Bronchial epithelial cell (primary cell): ENCODE measurements at places on chromosomes 2 and 18.

DNA sequence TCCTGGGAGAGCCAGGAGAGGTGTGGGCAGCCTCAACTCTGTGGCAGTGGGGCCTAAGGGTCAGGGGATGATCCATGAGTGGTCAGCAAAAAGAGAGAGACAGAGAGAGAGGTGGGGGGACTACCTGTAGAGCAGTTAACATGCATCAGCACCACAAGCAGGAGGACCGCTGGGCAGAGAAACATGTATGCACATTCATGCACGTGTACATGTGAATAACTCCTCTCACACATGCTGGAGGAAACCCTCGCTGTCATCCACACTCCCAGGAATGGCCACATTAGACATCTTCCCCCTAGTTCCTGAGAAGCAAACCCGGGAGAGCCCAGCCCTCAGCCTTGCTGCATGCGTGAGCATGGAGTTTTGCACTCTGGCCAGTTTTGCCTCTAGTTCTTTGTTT lies 166.1 kb downstream of the SMAD7 start:
- no peak for DNase-seq

- DNase-seq, result peak; percentile 89
Observed at GRCh38 chr18:61569176-61569892, 236.1 kb downstream of the CDH20 start.

- DNase-seq, result peak; percentile 53
Observed at GRCh38 chr18:39835303-39836030, 2119.6 kb upstream of the PIK3C3 start.

GRCh38 chr2:204576362-204576979 lies 31.2 kb downstream of the PARD3B start:
- no peak for DNase-seq

GRCh38 chr2:223801736-223802135 lies 35.6 kb downstream of the AP1S3 start:
- DNase-seq, result no peak

DNA sequence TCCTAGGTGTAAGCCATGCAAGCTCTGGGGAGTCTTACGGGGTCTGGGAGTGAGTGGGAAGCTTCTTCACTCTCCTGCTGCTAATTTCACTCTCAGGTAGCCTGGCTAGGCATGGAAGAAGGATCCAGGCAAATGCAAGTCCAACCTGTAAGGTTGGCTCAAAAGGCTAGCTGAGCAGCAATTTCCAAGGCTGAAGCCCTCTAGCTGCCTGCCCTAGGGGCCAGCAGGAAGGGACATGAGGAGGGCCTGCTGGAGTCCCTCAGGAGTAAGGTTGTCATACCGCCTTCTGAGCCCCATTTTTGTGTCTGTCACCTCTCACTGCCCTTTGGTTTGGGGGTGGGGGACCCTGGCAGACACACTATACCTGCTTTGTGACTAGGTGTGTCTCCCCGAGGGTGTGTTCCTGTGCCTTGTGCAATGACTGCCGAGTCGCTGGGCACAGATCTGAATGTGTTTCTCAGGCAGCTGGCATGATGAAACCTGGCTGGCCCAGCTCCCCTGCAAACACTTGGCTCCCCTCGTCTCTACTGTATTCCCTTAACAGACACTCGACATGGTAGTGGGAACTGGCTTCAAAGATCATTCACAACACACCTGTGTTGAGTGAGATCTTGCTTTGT lies 123.9 kb upstream of the FAM136A start:
- DNase-seq, result peak; percentile 52

DNA sequence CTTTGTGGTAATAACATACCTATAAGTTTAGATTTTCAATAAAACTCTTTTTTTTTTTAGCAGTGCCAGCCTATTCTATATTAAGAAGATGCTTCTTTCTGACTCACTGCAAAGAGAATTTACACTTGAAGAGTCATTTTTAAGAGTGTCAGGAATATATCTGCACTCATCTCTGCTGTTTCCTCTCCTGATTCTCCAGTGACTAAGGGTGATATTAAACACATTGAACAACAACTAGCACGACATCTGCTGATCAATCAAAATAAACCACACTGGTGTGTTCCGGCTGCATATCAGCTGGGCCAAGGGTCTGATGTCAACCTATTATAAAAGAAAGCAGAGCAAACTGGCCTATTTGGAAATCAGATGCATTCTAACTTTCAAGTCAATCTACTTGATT lies 15.0 kb downstream of the RAB27B start:
- DNase-seq, result no peak

DNA sequence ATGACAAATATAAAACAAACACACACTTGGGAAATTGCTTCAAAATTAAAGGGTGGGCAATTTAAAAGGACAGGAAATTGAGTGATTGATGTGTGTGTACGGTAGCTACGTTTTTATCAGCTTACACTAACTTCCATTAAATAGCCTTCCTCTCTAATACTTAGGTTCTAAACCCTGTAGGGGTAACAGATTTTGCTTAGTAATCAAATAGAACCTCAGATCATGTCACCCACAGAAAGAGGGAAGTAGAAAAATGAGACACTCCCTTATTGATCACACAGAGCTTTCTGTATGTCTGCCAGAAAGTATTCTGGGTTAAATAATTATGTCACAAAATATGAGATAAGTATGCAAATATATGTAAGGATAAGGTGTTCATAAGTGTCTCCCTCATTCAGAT lies 93.3 kb downstream of the ICA1L start:
- DNase-seq, result no peak

- no peak for DNase-seq
Observed at GRCh38 chr18:3059272-3059671, 46.3 kb upstream of the LPIN2 start.

GRCh38 chr18:80245781-80246444 lies 1.4 kb downstream of the PARD6G start:
- DNase-seq, result peak; percentile 59

DNA sequence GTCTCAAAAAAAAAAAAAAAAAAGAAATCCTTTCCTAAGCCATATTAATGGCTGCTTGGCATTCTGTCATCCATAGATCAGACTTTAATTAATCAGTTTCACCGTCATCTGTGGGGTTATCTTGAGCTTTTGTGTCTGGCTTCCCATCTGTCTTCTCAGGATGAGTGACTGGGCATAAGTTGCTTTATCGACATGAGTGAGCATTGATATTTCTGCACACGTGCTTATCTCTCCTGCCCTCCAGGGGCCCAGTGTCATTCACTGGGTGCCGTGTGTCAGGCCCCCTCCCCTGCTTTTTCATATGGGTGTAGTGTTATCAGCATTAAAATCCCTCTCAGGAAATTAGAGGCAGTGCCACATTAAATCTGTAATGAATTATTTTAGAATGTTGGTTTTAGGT lies 65.6 kb downstream of the SH3BP4 start:
- no peak for DNase-seq

GRCh38 chr2:181656450-181657291 lies at the start of gene CERKL:
TSS of gene CERKL (minus strand) at chr2:181657105. CDS start at chr2:181657006, 99 bp downstream.
- DNase-seq, result peak; percentile 21

- no peak for DNase-seq
Observed at GRCh38 chr2:17162713-17163112, 355.5 kb downstream of the RAD51AP2 start.

DNA sequence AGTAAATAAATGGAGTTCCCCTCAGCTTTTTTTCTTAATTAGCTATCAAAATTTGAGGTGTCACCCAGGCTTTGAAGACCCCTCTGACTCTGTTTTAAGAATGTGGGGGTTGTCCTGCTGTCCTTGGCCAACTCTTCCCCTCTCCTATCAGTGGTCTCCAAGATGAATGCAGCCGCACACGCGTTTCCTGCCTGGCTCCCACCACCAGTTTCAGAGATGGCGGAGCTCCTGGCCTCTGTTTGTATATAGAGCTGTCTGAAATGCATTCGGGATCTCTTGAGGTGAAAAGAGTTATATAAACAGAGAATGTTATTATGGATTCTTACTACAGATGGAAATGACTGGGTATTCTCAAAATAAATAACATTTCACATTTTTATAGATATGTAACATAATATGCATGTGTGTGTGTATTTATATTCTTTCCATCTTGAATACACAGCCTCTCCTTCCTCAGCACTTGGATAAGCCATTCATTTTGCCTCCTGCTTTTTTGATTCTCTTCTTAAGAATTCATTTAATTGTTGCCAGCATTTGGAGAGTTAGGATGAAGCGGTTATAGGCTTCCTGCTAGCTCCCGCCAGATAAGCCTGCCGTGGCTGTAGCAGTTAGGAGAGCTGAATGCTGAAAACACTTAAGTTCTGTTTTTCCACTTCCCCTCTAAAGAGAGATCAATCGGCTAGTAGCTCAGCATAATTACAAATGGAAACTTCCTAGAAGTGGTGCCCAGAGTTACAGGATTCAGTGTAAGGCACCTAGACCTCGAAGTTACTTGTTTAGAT lies 659.3 kb upstream of the FANCL start:
- no peak for DNase-seq

DNA sequence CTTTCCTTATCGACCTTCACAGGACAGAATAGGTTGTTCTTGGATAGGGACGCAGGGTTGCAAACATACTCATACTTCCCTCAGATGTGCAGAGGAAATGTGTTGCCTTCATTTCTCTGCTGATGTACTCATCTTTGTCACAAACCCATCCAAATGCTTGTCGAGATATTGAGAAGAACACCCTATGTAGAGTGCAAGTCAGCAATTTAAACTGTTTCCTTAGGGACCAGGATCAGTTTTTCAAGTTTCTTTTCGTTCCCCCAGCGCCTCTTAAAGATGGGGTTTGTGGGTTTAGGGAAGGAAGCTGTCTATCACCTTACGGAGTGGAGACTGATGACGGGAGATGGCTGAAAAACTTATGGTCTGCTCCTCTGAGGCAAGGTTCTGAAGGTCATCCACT lies 474.2 kb downstream of the EPHA4 start:
- no peak for DNase-seq

DNA sequence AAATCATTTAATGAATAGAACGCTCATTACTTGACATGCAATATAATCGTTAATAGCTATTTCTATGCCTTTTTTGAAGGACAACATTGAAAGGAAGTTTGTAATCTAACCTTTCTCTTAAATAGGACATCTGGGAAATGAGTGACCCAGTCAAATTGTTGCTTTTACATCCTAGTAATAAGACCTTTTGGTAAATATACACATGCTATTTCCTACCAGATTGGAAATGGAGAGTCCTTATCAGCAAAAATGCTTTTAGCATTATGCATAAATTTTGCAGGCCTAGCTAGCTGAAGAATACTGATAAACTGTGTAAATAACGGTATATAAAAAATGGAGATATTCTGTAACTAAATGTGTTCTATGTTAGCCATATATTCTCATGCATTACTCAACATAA lies 567.3 kb upstream of the DSEL start:
- DNase-seq, result no peak

- DNase-seq, result peak; percentile 43
Observed at GRCh38 chr18:11689669-11690565, 853 bp downstream of the GNAL start.

DNA sequence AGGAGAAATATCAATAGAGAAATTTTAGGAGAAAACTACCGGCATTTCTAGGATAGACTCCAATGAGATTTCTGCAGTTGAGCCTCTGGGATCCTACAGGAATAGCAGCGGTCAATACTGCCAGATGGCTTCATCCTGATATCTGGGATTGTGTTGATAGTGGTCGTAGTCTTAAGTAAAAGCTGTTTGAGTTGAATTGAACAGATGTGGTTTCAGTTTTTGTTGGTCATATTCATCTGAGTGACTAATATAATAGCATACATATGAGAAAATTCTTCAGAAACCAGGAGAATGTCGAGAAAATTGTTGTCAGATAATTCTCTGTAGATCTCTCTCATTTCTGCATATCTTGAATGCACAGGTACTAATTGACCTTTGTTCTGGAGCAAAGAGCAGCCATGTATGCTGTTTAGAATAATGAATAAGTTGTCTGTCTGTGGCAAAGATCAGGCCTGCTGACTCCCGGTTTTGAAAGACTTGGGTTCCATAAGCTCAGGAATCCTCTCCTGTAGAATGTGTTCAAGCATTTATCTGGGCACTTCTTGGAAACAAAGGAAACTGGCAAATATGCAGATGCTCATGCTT lies 288.1 kb downstream of the TMX3 start:
- no peak for DNase-seq
